Stimulated activated CD4-positive, alpha-beta T cell treated with anti-CD3 and anti-CD28 coated beads, Interleukin-4, amount 100 ng/mL, for 1 hour (primary cell): ENCODE measurements at places on chromosomes 1 and 21.
A peak's percentile ranks its signal among the peaks of the same experiment; 100 is the strongest.

GRCh38 chr1:167121375-167122120 is 27.7 kb downstream of the STYXL2 start:
- DNase-seq = peak; percentile 33

GRCh38 chr1:2451741-2452140 is 24.3 kb upstream of the PLCH2 start:
- DNase-seq = no peak

- DNase-seq = no peak
Observed at GRCh38 chr21:15001857-15002606, 62.8 kb downstream of the NRIP1 start.

DNA sequence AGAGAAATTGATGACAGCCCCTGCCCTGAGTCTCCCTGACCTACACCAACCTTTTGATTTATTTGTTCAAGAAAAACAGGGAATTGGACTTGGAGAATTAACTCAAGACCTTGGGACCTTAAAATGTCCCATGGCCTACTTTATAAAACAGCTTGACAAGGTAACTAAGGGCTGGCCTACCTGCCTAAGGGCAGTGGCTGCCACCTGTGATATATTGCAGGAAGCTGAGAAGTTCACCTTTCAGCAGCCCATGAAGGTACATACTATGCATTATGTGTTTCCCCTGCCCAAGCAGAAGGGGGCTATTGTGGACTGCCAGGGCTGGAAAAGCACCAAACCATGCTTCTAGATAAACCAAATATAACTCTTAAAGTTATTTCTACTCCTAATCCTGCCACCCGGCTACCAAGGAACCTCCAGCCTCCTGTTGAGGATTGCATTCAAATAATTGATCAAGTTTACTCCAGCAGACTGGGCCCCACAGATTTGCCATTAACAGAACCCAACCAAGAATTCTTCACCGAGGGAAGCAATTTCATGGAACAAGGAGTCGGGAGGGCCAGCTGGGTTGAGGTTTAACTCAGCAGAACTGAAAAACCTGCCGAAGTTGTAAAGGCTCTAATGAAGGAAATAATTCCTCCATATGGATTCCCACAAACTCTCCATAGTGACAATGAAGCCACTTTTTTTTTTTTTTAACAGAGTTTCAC is 28.2 kb downstream of the LACTBL1 start:
- DNase-seq = no peak

DNA sequence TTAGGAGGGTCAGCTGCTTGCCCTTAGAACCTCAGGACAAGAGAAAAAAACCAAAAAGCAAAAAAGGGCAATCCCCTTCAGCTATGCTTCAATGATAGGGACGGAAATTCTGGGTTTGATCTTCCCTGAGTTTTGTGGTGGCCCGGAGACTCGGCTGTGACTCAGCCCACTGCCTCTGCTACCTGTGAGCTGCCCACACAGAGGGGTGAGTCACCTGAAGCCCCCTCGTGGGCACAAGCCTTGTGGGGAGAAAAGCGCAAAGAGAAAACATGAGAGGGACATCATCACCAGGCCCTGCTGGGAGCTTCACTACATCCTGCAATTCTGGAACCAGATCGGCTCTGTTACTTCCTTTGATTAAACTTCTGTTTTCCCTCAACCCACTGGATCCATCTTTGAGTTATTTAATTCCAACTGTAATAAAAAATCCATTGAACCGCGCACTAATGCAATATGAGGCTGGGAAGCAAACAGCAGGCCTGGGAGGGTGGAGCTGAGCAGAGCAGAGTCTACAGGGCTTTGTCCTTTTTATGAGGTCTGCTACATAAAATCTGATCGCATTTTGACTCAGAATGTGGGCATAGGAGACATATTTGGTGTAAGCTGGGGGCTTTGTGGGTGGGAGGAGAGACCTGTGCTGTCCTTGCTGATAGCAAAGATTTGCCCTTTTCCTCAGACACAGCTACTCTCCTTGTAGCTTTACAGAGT is 58.7 kb upstream of the STUM start:
- DNase-seq = no peak

GRCh38 chr1:177825276-177825901 is 144.5 kb downstream of the SEC16B start:
- DNase-seq = no peak
